ENCODE measurements at places on chromosomes 3 and 15.

DNA sequence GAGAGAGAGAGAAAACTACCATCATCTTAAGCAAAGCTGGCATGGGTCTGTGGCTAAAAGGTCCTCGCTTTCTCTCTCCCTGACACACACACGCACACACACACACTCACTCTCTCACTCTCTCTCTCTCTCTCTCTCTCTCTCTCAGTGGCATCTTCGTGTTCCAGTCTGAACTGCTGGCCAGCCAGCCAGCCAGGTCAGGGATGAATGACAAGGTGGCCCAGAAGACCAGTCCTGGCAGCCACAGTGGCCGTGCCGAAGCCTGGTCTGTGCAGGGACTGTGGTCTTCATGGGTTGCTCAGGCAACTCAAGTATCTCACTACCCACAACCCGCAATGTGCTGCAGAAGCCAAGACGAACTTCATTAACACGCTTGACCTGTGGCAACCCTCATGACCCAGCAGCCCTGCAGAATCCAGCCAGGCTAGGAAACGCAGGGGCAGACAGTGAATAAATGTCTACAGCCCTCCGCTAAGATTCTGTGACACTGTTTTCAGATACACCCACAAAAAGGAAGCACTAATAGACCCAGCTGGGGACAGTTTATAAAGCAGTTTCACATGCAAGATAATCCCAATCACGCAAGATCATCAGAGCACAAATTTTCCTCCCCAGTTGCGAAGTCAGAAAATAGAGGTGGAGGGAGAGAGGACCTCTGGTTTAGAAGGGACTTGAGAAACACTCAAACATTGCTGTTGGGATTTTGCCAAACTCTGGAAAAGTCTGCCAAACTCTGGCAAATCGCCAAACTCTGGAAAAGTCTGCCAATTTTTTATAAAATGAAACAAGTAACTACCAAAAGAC lies 66.4 kb downstream of the XXYLT1 start:
- no peaks in the 10 kb centered on the region for H3K36me3 ChIP-seq
- no peak overlapping the region for H3K27ac ChIP-seq
- peaks cover 3% of the 10 kb centered on the region for H3K4me1 ChIP-seq
- H3K27me3 ChIP-seq, result no peaks in the 10 kb centered on the region
- no peak for DNase-seq

- H3K4me1 ChIP-seq, result no peaks in the 10 kb centered on the region
- no peak for DNase-seq
- no peaks in the 10 kb centered on the region for H3K27me3 ChIP-seq
- H3K27ac ChIP-seq, result no peak overlapping the region
- no peak overlapping the region for H3K4me3 ChIP-seq
- no peaks in the 10 kb centered on the region for H3K36me3 ChIP-seq
Observed at GRCh38 chr15:94526071-94526689, 294.8 kb downstream of the MCTP2 start.

- peaks cover 4% of the 10 kb centered on the region for H3K27me3 ChIP-seq
- no peak overlapping the region for H3K27ac ChIP-seq
- no peak for DNase-seq
- no peaks in the 10 kb centered on the region for H3K4me1 ChIP-seq
Observed at GRCh38 chr15:100788418-100789105, 91.1 kb upstream of the ALDH1A3 start.

GRCh38 chr3:79018265-79018664 lies 749.5 kb downstream of the ROBO1 start:
- peaks cover 3% of the 10 kb centered on the region for H3K27me3 ChIP-seq
- no peak overlapping the region for H3K27ac ChIP-seq
- H3K4me3 ChIP-seq, result no peak overlapping the region
- DNase-seq, result no peak
- H3K4me1 ChIP-seq, result no peaks in the 10 kb centered on the region

- no peak overlapping the region for H3K27ac ChIP-seq
- H3K4me1 ChIP-seq, result peaks cover 11% of the 10 kb centered on the region
- no peak overlapping the region for H3K4me3 ChIP-seq
- no peaks in the 10 kb centered on the region for H3K27me3 ChIP-seq
- no peak for DNase-seq
Observed at GRCh38 chr3:188287339-188287738, 133.4 kb downstream of the LPP start.

DNA sequence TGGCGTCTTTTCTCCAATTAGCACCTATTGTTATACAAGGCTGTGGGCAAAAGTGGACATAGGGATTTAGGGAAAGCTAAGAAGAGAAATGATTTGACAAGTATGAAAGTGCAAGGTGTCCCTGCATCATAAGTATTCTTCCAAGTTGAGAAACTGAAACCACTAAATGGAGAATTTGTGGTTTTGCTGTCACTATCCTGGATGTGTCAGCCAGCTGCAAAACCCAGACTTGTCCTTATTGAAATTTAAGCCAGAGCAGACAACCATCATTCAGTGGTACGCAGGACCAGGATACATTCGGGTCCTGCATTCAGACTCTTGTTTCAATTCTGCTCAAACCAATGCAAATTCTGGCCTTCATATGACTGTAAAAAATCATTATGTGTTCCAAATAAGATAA lies 384.8 kb upstream of the TGFBR2 start:
- no peak for DNase-seq
- H3K27me3 ChIP-seq, result no peaks in the 10 kb centered on the region
- H3K36me3 ChIP-seq, result no peaks in the 10 kb centered on the region
- H3K4me3 ChIP-seq, result no peak overlapping the region

DNA sequence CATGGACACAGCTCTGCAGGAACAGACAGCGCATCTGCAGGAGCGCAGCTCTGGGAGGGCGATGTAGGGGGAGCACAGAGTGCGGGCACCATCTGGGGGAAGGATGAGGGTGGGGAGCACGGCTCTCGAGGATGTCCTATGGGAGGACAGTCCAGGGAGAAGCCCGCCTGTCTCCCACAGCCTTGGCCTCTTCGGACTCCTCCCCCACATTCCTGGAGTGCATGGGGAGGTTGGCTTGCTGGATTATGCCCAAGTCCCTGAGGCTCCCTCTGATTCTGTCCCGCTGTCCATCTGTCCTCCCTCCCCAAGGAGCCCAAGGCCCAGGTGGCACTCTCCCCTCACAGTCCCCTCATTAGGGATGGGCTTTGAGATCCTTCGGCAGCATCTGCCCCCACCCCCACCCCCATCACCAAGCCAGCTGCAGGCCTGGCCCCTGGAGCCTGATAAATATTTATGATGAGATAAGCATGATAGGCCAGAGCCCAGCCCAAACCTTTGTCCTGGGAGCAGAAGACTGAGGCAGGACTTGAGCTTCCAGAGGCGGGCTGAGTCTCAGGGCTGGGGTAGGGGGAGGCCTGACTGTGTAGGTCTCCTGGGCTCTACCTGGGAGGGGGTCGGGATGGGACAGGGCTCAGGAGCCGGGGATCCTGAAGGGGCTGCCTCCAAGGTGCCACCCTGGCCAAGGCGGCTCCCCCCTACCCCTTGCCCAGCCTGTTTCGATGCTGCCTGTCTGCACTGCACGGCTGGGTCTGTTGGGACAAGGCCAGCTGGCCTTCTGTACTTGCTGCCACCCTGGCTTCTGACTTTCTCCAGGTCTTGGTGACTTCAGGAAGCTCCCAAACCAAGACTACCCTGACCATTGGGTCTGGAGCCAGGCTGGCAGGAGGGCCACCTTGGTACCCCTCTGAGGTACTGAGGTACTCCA lies 28.6 kb upstream of the SEMA3F start:
- DNase-seq, result no peak
- H3K27me3 ChIP-seq, result no peaks in the 10 kb centered on the region
- H3K4me1 ChIP-seq, result peaks cover 3% of the 10 kb centered on the region
- no peak overlapping the region for H3K4me3 ChIP-seq
- no peak overlapping the region for H3K27ac ChIP-seq
- no peaks in the 10 kb centered on the region for H3K36me3 ChIP-seq
